Suppressor macrophage treated with lipopolysaccharide for 4 hours (primary cell): ENCODE measurements at places on chromosomes 16 and 17.

- DNase-seq, result no peak
Observed at GRCh38 chr17:733743-734142, 1.3 kb downstream of the TLCD3A start.

GRCh38 chr17:30530346-30531025 is 53.3 kb downstream of the GOSR1 start:
- DNase-seq, result no peak

DNA sequence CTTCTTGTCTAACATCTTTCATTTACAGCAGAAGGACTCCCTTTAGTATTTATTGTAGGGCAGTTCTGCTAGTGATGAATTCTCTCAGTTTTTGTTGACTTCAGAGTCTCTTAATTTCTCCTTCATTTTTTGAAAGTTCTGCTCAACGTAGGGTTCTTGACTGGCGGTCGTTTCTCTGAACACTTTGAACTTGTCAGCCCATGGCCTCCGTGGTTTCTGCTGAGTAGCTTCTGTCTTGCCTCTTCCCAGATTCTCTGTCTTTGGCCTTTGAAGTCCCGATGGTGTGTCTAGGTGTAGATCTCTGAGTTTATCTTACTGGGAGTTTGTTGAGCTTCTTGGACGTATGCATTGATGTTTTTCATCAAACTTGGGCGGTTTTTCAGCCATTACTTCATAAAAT is 13.4 kb downstream of the GAA start:
- DNase-seq, result no peak

DNA sequence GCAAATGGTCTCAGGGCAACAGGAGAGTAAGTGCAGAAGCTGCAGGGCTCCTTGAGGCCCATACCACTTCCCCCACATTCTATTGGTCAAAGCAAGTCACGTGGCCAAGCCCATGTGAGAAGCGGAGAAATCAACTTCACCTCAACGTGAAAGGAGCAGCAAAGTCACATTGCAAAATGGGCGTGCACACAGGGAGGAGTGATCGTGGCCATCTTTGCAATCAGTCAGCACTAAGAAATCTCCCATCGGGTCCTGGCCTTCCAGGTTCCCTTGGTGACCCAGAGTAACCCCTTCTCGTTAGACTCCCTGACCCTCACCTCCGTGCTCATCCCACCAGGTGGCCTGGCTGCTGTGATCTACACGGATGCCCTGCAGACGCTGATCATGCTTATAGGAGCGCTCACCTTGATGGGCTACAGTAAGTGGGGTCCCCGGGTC is 38.0 kb downstream of the SLC5A11 start:
- no peak for DNase-seq

- no peak for DNase-seq
Observed at GRCh38 chr16:74463888-74464287, 42.6 kb upstream of the CLEC18B start.

DNA sequence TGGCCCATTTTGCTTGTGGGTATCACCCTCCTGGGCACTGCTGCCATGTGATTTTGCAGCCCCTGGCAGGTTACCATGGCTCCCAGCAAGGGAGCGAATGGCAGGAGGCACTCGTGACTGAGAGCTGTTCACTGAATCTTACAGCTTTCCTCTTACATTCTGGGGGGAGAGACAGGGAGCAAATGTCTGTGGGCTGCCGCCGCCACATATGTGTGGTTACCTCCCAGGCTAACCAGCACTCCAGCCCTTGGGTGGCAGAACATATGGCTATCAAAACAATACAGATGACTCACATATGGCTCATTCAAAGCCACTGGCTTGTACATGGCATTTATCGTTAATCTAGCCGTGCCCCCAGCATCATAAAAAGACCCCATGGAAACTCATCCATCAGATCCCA is 19.8 kb downstream of the GTF3C1 start:
- DNase-seq, result no peak

- no peak for DNase-seq
Observed at GRCh38 chr16:17305694-17306093, 165.1 kb downstream of the XYLT1 start.

DNA sequence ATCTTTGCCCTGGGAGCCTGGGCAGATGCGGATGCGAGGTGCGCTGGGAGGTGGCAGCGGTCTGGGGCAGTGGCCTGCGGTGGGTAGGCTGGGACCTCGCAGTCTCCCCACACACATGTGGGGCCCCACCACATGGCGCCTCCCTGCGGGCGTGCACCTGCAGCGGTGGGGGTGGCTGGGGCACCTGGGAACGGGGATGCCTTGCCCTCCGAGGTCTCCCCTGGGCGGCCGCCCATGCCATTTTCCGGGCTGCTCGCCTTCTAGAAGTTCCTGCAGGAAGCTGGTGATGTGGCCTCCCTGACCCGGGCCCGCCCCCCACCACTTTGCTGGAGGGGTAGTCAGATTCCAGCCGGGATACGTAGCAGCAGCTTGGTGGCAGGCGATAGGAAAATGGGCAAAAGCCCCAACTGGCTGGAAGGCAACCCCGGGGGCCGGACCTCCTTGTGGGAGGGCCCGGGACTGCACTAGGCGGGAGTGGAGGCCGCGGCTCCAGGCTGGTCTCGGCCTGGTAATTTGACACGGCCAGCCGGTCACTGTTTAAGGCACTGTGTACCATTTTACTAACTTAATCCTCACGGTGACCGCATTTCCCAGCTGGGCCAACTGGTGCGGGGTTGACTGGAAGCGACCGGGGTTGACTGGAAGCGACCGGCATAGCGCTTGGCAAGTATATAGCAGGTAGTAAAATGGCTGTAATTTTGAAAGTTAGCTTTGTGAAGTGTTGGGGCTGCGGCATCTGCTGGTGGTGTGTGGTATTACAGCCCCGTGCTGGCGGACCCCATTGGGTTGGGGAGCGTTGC is 38.5 kb downstream of the IGF2BP1 start:
- peak; percentile 9 for DNase-seq
